ENCODE measurements at places on chromosomes 3 and 15.

- DNase-seq, result no peak
Observed at GRCh38 chr3:76954412-76954811, 85.5 kb upstream of the ROBO2 start.

- no peak for DNase-seq
Observed at GRCh38 chr3:106299300-106300098, 430.7 kb upstream of the CBLB start.

- DNase-seq, result no peak
Observed at GRCh38 chr3:188915127-188915526, 256.6 kb upstream of the TPRG1 start.

DNA sequence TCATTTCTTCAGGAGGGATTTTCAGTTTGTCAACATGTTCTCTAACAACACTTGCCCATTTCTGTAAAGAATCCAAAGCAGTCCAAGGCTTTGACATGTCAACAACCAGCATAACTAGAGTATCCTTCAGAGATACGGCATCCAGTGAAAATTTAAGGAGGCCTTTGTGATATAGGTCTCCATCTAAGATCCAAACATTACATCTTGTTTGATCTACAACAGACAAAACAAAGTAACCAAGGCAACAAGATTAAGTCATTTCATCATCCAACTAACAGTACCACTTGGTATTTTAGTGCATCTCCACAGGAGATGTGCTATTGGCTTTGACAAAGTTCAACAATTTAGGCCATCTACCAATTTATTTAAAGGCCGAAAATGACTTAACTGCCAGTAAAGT, 25.8 kb downstream of the DYNC1LI1 start:
- DNase-seq, result no peak

GRCh38 chr15:50280271-50280670, 14.7 kb upstream of the HDC start:
- no peak for DNase-seq

GRCh38 chr15:60830479-60830878, 351.5 kb upstream of the ICE2 start:
- DNase-seq, result no peak

- no peak for DNase-seq
Observed at GRCh38 chr15:48754011-48754410, 56.9 kb downstream of the CEP152 start.

GRCh38 chr3:126154391-126155279, 25.8 kb downstream of the ALDH1L1 start:
- peak; percentile 32 for DNase-seq

GRCh38 chr3:54906763-54907162, 21.1 kb downstream of the LRTM1 start:
- no peak for DNase-seq

DNA sequence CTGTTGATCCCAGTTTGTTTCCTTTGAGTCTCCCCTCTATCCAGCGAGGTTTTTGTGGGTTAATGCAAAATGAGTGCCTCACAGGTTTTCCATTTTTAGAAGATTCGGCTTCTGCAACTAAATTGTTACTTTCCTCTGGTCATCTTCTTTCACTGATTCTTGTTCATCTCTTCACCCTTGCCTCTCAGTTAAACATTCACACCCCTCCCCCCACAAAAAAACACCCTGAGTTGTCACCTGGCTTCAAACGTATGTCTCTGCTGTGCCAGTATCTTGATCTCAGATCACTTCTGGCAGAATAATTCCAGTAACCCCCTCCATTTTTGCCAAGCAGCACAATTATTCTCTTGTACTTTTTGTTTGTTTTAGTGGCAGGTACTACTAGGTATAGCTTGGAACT, 12.3 kb upstream of the CLDN16 start:
- no peak for DNase-seq

DNA sequence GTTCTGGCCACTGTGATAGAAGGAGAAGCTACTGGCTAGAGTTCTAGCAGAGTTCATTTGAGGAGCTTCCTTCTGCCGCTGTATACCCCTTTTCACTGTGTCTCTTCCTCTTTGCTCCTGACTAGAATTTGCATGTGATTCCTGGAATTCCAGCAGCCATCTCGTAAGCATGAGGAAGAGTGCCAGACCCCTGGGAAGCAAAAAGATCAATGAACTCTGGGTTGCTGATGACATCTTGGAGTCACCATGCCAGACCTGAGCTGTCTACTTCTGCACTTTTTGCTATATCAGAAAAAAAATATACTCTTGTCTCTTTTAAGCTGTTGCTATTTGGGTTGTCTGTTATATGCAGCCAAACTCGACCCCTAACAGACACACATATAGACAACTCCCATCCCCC, 3.7 kb upstream of the ADAMTS17 start:
- DNase-seq, result no peak

GRCh38 chr15:74855857-74856256, 12.9 kb upstream of the ULK3 start:
- DNase-seq, result no peak

GRCh38 chr15:74763416-74763815, 14.8 kb downstream of the CYP1A2 start:
- no peak for DNase-seq

- DNase-seq, result no peak
Observed at GRCh38 chr15:40696228-40696627, 1.3 kb downstream of the RAD51 start.

GRCh38 chr15:24772266-24772665, 96.7 kb downstream of the NPAP1 start:
- no peak for DNase-seq

DNA sequence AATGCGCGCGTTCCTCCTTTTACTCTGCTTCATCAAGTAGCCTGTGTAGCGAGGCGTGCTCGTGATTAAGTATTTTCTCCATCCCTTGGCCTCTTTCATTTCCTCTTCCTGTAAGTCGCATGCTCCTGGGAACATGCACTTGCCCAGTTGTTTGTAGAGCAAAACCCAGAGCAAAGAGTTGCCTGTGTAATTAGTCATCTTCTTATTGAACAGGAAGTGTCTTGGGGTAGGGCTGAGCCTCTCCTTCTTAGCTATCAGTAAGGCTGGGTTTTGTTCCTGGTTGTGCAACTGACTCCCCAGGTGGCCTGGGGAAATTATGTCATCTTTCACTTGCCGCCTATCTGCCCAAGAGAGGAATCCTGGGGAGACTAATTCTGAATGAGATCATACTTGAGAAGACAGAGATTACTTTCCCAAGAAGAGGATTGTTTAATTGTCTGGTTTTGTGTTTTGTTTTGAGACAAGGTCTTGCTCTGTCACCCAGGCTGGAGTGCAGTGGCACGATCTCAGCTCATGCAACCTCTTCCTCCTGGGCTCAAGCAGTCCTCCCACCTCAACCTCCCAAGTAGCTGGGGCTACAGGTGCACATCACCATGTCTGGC, 14.9 kb downstream of the LIPH start:
- no peak for DNase-seq

- no peak for DNase-seq
Observed at GRCh38 chr3:170725285-170725731, 139.4 kb upstream of the SLC7A14 start.

GRCh38 chr3:133966954-133967353, 62.8 kb downstream of the SLCO2A1 start:
- DNase-seq, result no peak

GRCh38 chr3:157533298-157534070, 30.3 kb upstream of the VEPH1 start:
- no peak for DNase-seq

DNA sequence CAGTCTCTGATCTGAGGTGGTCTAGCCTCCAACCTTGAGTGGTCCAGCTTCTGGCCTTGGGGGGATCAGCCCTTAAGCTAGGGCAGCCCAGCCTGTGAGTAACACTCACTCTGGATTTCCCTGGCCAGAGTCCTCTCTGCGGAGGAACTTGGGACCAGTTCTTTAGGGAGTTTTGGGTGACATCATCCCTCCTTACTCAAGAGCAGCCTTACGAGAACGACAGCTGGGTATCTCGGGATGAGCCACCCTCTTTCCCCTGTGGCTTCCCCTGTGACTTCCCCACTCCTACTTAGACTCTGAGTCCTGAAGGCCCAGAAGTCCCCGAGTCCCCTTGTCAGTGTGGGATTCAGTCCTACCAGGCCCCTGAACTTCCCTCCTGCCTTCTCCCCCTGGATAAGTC, 10.2 kb upstream of the PLXND1 start:
- no peak for DNase-seq

- DNase-seq, result no peak
Observed at GRCh38 chr15:92797168-92798052, 102.7 kb upstream of the CHD2 start.

- no peak for DNase-seq
Observed at GRCh38 chr3:147269907-147270306, 136.4 kb downstream of the ZIC4 start.

GRCh38 chr15:55344206-55344605, 25.2 kb downstream of the PIGB start:
- DNase-seq, result no peak

DNA sequence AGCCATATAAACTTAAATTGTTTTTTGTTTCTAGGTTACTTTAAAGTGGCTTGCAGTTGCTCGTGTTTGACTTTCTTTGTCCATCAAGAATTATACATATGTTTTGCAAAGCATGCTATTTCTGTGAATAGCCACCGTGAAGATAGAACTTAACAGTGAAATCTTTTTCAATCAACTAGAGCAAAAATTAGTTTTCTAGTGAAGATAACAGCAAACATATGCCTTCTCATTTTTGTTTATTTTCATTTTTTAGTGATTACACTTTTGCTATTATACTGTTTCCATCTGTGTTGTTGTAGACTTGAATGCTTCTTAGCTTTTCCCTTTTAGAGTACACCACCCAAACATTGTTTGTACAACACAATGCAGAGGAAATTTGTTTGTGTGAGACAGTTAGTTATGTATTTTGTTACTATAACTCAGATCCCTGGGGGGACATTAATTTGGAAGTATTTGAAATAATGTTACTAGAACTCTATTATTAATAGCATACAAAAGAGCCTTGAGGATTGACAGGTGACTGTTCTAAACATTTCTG, 62.8 kb downstream of the CRYBG3 start:
- DNase-seq, result no peak

DNA sequence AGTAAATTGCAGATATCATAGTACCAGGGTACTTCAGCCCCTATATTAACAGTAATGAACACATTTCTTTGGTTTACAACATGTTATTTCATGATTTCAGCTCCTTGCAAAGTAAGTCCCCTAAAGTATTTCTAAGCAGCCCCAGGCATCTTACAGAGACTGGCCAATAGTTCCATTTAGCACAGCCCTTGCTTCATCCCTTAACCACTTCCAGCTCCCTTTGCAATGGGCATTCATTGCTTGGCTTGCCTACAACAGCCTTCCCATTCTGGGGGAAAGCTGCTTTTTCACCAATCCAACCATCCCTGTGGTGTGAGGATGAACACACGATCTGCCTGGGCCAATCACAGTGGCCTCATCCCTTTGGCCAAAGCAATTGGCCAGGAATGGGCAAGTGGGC, 67.2 kb upstream of the XCR1 start:
- no peak for DNase-seq

DNA sequence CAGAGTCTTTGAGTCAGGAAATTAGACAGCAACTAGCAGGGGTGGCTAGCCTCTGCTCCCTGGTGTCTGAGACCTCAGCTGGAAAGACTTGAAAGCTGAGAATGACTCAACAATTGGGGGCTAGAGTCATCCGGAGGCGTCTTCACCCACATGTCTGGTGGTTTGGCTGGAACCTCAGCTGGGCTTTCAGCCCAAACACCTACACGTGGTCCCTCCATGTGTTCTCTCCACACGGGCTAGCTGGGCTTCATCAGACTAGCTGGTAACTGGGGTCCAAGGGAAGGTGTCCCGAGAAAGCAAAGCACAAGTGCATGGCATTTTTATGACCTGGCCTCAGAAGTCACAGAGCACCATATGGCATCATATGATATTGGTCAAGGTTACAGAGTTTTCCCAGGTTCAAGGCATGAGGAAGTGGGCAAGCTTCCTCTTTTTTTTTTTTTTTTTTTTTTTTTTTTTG, 19.9 kb upstream of the ABHD2 start:
- DNase-seq, result no peak

DNA sequence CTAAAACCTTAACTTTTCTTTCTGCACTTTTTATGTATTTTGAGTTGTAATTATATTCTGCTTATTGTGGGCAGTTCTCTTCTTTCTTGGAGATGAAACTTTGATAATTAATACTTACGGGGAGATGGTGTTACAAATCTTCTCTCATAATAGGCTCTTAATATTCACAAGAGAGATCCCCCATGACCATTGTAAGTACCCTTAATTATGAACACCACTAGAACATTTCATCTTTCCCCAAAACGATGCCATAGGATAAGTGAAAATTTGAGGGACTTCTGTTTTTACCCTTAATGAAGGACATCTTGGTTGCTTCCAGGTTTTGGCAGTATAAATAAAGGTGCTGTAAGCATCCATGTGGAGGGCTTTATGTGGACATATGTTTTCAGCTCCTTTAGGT, 60.7 kb downstream of the PIAS1 start:
- DNase-seq, result no peak

- DNase-seq, result no peak
Observed at GRCh38 chr15:83734487-83734886, 80.6 kb downstream of the ADAMTSL3 start.

- no peak for DNase-seq
Observed at GRCh38 chr15:35479423-35479822, 66.5 kb downstream of the DPH6 start.

DNA sequence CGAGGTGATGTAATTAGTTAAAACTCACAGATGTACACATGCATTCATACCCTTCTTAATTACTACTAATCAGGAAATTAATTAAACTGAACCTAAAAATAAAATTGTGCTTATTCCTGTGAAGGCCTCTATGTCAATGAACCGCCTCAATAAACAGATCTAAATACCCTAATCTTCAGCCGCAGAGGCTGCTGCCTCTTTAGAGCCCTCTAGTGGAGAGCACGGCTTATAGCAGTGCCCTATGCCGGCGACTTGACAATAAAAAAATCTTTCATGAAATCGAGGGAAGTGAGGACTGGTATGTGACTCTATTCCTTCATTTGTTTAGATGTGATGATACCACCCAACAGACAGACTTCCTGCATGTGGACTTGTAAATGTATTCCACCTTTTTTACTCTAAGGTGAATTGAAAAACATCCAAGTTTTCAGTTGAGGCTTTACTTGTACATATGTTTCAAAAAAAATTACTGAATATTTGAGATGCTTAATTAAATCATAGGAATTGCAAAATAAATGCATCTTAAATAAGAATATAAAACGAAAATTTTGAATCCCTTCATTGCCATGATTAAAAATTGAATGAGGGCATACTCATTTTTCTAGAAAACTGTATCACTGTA, 8.3 kb upstream of the EPHA3 start:
- no peak for DNase-seq

DNA sequence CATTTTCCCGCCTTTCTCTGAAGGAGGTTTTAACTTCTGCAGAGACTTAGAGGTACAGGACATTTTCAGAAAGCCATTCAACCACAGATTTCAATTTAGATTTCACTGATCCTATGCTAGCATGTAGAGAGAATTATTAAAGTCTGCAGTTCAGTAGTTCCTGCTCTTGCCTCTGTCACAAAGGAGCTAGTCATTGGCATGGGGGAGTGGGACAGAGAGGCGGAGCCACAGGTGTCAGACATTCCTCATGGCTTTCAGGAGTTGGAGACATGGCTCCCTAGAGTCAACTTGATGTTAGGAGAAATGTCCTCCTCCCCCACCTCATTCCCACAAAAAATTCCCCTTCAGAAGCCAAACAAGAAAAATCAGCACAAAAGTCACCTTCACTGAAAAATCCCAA, 66.0 kb upstream of the SIAH2 start:
- no peak for DNase-seq

All from right forelimb (tissue), 1 donor.